ENCODE measurements at places on chromosomes 12 and 14.

DNA sequence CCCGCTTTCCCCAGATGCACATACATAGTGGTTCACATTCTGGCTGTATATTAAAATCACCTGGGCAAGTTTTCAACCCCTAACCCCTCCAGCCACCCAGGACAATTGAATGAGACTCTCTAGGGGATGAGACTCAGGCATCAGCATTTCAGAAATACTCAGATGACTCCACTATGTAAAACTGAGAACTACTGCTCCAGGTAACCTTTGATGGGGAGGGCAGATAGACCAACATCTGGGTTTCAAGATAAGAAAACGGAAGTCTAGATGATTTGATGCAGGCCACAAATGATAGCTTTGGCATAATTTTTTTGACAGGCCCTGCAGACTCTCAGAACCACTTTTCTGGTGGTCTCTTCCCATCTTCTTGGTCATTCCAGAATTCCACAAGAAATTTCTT, 341.1 kb downstream of the EMP1 start:
- no peak for DNase-seq

GRCh38 chr14:98946940-98947339, 325.1 kb downstream of the BCL11B start:
- DNase-seq, result no peak

- DNase-seq, result no peak
Measured at GRCh38 chr12:68529466-68529865, 81.2 kb upstream of the RAP1B start.

- no peak for DNase-seq
Measured at GRCh38 chr12:14264778-14265177, 100.7 kb upstream of the ATF7IP start.

GRCh38 chr12:116532986-116533342, 26.2 kb upstream of the MAP1LC3B2 start:
- DNase-seq, result no peak

- DNase-seq, result no peak
Measured at GRCh38 chr12:8018666-8019581, 13.6 kb upstream of the FOXJ2 start.

- no peak for DNase-seq
Measured at GRCh38 chr12:109910969-109911348, 10.9 kb downstream of the TCHP start.

Measured in NCI-H446 (cell line).